NCI-H510A (cell line): ENCODE measurements at places on chromosomes 12 and 14.
A peak's percentile ranks its signal among the peaks of the same experiment; 100 is the strongest.

GRCh38 chr12:45458854-45459807 is 243.2 kb downstream of the ANO6 start:
- DNase-seq = no peak

DNA sequence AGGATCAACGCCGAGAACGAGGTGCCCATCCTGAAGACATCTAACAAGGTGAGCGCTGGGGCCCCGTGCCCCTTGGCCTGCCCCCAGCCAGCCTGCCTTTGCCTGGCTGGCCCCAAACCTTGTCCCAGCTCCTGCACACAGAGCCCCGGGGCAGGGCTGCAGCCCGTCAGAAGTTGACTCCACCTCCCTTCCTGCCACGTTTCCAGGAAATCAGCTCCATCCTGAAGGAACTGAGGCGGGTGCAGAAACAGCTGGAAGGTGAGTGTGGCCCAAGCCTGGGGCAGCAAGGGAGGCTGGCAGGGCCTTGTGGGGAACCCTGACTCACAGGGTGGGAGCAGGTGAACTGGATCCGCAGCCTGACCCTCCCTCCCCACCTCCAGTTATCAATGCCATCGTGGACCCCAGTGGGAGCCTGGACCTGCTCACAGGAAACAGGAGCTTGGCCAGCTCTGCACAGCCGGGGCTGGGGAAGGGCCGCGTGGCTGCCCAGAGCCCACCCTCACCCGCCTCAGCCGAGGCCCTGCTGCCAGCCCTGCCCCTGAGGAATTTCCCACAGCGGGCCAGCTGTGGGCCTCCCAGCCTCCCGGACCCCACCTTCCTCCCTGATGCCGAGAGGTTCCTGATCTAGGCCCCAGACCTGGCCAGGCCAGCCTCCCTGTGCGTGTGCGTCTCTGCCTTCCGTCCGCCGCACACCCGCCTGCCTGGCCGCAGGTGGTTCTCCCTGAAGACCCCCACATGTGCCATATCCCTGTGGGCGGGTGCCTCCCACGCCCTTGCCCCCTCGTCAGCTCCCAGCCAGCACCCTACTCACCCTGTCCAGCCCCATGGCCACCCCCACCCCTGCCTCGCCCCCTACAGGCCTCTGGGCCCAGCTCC is 29.5 kb downstream of the CEP170B start:
- DNase-seq = no peak

DNA sequence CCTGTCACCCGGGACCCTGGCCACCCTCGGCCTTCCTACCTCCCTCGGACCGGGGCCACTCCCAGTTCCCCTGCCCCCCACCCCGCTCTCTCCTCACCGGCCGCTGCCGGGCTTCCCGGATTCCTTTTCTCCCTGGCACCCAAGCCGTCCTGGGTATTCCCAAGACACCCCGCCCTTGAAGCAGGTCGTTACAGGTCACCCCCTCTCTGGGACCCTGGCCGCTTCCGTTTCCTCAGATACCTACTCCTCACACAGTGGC is 493 bp downstream of the NUMB start:
- no peak for DNase-seq

- no peak for DNase-seq
Measured at GRCh38 chr14:93702946-93703345, 85.3 kb downstream of the PRIMA1 start.

DNA sequence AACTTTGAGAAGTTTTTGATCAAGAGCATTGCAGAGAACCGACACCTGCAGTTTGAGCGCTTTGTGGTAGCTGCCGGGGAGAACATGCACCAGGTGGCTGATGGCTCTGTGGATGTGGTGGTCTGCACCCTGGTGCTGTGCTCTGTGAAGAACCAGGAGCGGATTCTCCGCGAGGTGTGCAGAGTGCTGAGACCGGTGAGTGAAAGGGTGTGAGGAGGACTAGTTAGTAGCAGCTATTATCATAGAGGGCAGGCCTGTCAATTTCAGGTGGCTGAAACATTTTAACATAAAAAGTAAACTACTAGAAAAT is 27.0 kb upstream of the HIGD1C start:
- DNase-seq = no peak

- DNase-seq = no peak
Measured at GRCh38 chr14:78933948-78934524, 763.9 kb downstream of the NRXN3 start.

DNA sequence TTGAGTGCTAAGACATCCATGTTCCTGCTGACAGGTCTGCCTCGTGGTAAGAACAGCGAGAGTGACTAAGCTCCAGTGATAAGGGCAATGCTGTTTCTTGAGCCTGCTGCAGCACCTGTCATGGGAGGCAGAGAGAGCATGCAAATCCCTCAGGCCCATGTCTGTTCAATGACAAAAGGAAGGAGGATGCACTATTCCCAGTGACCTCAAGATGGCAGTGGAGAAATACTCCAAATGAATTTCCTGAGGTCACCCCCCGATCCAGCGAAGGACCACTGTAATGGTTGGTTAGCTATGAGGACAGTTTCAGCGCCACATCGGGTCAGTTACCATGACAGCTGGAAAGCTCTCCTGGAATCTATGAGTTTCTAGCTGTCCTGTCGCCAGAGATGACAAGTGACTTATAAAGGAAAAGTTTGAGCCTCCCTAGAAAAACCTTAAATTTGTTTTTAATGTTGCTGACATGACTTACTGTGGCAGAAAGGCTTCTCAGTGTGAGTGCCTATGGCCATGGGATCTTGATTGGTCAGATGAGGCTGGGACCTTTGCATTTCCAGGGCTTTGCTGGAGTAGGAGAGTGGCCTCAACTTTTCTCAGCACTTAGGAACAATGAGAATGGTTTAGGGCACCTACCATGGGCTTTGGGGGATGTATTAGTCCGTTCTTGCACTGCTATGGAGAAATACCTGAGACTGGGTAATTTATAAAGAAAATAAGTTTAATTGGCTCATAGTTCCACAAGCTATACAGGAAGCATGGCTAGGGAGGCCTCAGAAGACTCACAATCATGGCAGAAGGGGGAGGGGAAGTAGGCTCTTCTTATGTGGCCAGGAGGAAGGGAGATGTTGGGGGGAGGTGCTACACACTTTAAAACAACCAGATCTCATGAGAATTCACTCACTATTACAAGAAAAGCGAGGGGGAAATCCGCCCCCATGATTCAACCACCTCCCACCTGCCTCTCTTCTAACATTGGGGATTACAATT is 88.0 kb upstream of the TMEM260 start:
- DNase-seq = peak; percentile 41

GRCh38 chr12:75944905-75945432 is 86.6 kb downstream of the PHLDA1 start:
- DNase-seq = no peak

GRCh38 chr12:85825746-85826145 is 10.5 kb downstream of the RASSF9 start:
- no peak for DNase-seq

DNA sequence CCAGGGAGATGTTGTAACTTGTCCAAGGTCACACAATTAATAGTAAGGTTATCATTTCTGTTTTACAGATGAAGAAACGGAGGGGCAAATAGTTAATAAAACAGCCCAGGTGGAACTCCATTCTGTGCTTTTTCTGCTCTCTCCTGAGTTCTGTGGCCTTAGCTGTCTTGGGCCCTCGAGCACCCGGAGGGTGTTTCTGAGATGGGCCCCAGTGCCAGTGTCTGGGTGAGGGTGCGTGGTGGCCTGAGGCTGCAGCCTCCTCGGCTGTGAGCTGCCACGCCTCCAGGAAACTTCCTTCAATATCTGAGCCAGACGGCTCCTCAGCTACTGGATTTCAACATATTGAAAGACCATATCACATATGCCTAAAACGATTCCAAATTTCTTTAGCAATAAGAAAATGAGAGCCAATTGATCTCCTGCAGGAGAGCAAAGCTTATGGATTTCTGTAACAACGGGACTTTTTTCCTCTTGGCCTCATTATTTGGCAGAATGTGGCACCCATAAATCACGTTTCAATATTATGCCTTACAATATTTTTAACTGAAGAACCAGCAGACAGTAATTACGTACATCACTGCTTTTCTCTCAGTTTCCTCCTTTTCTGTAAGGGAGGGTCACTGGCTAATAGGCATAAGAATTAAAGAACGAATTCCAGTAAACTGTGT is 74.8 kb upstream of the DICER1 start:
- DNase-seq = no peak

- no peak for DNase-seq
Measured at GRCh38 chr12:54229624-54230212, 40.9 kb upstream of the SMUG1 start.

- DNase-seq = no peak
Measured at GRCh38 chr12:1608713-1609119, 14.3 kb upstream of the FBXL14 start.

GRCh38 chr12:57130941-57131340 is 2.7 kb downstream of the LRP1 start:
- no peak for DNase-seq

- no peak for DNase-seq
Measured at GRCh38 chr12:85348779-85349178, 68.8 kb downstream of the ALX1 start.
